ENCODE measurements at places on chromosomes 1 and 21. TPM values are rescaled to one million over a fixed set of nuclear protein-coding genes. Genes with fewer than 3 reads are reported as not detected.

Gene CHODL
- polyA plus RNA-seq, result not detected

Gene SERTAD4
- 2.9 TPM for polyA plus RNA-seq

Gene NR0B2
- polyA plus RNA-seq, result not detected

Gene SYT6
- polyA plus RNA-seq, result not detected

Gene RORC
- 0.03 TPM for polyA plus RNA-seq

Gene ZC3H11A
- 49.6 TPM for polyA plus RNA-seq

Gene PGLYRP3
- polyA plus RNA-seq, result not detected

Gene HUNK
- polyA plus RNA-seq, result 0.28 TPM

Gene AMY2B
- 2.8 TPM for polyA plus RNA-seq

Gene RC3H1
- 3.3 TPM for polyA plus RNA-seq

Gene CSF3R
- polyA plus RNA-seq, result not detected

Gene DIO1
- not detected for polyA plus RNA-seq

Gene TMEM183A
- 62.2 TPM for polyA plus RNA-seq

Gene APOBEC4
- polyA plus RNA-seq, result not detected

Gene AMY1B
- polyA plus RNA-seq, result not detected

Gene OR10Z1
- not detected for polyA plus RNA-seq

Gene ADAMTS5
- polyA plus RNA-seq, result 0.90 TPM

Gene GSTM1
- polyA plus RNA-seq, result not detected

Gene NDUFS5
- polyA plus RNA-seq, result 1,097 TPM
